ENCODE measurements at places on chromosomes 5 and 9.

DNA sequence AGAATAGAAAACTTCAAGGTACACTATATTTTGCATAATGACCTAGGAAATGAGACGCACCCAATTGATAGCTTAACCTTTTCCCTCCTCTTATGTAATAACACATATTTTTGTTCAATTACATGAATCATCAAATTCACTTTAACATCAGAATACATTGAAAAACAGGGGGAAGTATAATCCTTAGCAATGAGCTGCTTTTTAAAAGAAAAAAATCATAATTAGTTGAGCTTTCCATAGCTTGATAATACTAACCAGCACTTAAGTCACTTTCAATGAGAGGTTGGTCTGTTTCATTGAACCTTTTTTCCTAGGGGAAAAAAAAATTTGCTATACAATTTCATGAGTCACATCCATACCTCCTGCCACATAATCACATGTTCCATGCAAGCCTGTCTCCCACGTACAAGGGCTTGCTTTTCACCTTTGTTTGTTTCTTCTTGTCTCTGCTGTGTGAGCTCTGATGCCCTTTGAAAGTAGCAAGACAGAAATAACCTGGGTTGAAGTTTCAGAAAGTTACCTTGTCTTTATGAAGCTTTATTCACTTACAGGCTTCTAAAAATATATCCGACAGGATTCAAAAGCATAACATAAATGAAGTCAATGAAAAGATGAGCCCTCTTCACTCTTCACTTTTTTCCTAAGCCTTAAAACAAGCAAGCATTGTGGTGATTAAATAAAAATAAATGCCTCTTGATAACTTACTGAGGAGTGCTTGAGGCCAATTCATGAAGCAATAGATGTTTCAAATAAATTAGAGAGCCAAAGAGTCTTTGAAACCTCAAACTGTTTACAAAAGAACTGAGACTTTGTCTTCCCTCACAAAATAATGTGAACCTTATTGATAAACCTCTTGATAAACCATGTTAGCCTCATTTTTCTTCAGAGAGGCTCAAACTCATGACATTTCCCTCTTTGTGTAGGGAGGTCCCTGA lies 108.5 kb downstream of the FEM1C start:
- no peak for DNase-seq

- no peak for DNase-seq
These were observed 390.9 kb upstream of the DAB2 start for GRCh38 chr5:39815711-39816110.

DNA sequence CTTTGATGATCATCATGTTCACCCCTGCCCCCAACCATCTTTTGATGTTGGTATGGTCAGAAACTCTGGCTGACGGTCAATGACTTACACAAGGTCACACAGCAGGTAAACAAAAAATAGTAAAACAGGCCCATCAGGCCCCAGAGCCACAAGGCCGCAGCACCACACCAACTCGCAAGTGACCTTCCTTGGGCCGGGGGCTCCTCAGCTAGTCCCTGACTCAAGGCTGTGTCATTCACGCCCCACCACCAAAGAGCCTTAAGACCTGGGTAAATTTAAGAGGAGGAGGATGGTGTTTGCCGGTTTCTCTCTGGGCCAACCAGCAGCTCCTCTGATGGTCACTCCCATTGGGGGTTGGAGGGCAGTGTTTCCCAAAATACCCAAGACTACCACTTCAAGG lies 55.8 kb downstream of the PSMB7 start:
- no peak for DNase-seq

GRCh38 chr9:2771661-2772060 lies 54.4 kb downstream of the KCNV2 start:
- DNase-seq = no peak

- DNase-seq = no peak
These were observed 611.1 kb downstream of the ACTL7B start for GRCh38 chr9:108244686-108245085.

DNA sequence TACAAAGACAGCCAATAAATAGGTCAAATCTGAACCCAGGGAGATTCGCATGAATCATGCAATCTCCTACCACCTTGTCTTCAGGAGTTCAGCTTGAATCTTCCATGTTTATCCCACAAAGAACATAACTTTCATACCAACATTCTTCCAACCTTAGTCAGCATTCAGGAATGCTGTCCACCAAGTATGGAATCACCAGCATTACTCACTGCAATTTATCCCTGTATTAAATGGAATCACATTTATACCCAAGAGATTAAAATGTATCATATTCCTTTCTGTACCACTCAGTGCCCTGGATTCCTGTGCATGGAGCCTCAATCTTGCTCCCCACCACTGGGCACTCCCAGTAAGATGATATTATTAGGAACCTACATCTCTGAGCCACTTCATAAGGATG lies 162.6 kb downstream of the GLIS3 start:
- peak; percentile 69 for DNase-seq

DNA sequence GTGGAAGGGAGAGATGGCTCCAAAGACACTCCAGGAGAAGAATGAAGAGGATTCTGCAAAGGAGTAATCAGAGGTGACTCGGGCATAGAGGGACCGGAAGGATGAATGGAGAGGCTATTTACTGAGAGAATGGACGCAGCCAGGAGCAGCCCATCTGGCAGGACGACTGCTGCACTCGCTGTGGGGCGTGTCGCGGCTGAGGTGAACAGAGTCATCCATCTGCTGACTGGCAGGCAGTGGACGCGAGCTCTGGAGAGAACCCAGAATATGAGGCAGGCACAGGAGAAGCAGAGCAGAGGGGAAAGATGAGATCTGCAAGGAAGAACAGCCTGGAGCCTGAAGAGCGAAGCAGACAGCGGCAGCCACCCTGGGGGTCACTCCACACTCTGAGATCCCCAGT lies 16.4 kb downstream of the FGF1 start:
- DNase-seq = no peak

DNA sequence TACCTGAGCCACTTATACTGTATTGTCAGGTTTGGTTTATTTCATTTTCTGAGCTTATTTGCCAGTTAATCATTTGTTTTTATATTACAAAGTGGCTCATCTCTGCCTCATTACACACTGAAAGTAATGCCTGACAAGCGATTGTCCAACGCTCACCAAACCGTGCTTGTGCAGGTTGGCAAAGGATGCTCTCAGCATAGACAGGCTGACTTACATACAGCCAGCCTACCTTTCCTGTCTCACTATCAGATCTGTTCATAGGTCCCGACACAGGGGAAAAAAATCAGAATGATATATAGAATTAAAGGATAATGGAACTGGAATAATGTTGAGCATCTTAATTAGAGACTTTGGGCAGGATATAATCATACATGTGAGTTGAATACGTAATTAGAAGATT lies 739.7 kb upstream of the RIOK2 start:
- DNase-seq = no peak

Measured in stromal cell of bone marrow (primary cell).